ENCODE measurements at places on chromosomes 5 and 9.

DNA sequence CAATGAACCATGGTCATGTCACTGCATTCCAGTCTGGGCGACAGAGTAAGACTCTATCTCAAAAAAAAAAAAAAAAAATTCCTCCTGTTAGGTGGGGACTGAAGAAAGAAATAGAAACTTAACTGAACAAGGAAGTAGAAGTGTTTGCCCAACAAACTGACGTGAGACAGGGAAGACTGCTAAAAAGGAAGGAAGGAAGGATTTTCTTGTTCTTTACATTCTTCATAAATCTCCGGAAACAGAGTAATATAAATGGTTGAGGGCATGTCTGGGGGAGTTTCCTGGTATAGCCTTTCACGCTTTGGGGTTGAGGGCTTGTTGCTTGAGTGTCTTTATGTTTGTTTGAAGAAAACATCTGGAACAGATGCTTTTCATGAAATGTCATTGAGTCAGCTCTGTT is 3.1 kb downstream of the TOR1B start:
- no peak for DNase-seq

- DNase-seq: no peak
These were observed 14.3 kb downstream of the SNX30 start for GRCh38 chr9:112764837-112765236.

- DNase-seq: no peak
These were observed 72.4 kb downstream of the UGCG start for GRCh38 chr9:111969061-111969460.

DNA sequence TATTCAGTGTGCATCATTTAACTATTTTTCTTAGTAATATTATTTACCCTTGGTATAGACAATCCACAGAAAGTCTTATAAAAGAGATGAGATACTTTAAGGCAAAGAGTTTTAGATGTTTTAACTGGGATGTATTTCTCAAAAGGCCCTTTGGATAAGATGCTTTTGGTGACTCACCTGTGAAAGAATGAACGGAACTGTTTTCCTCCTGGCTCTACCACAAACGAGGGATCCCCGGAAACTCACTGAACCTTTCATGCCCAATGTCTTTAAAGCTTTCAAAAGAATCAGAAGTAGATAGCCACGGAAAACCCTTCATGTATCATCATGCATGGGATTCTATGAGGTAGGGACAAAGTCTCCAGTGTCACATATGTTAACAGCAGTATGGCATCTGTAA is 1.6 kb downstream of the ZNF782 start:
- DNase-seq: no peak

- no peak for DNase-seq
These were observed 39.9 kb upstream of the PAM start for GRCh38 chr5:102715082-102715807.

DNA sequence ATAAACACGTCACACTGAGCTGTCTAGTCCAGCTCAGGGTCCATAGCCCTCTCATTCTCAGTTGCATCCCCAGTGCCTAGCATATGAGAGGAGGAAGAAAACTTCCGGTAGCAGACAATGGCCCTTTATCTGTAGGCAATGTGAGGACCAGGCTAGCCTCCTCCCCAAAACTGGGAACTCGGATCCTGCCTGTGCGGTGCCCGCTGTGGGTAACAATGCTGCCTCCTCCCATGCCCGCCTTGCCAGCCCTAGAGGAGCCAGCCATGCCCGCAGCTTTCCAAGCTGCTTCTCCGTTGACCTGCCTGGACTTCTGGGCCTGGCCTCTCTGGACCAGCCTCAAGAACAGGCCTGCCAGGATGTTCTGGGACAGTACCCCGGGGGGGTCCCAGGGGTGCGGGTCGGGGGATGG is 74.6 kb upstream of the ORM1 start:
- DNase-seq: no peak

DNA sequence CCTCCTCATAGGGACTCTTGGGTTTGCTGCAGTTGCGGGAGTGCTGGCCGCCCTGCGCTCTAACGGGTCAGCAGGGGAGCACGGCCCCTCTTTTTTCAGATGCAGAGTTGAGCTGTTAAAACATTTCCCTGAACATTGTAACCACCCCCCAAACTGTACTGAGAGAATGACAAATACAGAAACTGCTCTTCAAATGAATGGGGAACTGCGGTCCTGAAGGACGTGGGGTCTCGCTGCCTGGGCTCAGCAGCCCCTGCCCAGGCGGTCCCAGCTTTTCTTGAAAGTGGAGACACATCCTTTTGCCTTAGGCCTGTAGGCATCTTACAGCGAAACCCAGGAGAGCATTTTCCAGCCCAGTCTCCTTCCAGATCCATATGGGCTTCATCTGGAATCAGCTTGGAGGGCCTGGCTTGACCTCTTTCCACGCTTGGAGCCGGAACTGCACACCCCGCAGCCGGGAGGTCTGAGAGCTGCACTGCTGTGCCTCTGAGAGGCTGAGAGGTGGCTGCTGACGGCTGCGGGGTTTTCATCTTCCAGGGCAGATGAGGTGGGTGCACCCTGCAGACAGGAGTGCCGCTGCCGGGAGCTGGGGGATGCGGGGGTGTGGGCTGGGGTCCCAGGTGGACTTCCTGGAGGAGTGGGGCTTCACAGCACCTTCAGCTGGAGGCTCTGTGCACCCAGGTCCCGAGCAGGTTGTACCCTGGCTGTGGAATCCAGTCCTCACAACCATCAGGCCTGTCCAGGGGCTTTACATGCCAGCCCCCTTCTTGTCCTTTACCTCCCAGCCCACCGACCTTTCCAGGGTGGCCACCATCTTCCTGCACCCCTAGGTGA is 1.2 kb upstream of the AGPAT2 start:
- no peak for DNase-seq

DNA sequence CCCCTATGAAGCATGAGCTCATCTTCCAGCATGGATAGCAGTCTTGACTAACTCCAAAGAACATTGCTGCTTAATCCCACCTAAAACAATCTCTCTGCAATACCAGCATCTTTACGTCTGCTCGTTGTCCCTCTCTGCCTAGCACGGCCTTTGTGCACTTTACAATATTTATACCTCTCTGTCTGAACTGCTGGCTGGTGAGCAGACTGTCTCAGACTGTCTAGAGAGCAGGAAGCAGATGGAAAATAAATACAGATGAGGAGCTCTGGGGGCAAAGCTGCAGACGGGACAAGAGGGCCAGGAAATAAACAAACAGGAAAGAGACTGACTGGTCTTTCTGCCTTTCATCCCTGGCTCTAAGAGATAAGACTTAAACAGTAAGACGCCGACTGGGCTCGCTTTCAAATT is 224.8 kb downstream of the ENC1 start:
- DNase-seq: no peak
